Activated CD4-positive, alpha-beta memory T cell treated with anti-CD3 and anti-CD28 coated beads for 36 hours (primary cell): ENCODE measurements at places on chromosomes 4 and X. TPM values are rescaled to one million over a fixed set of nuclear protein-coding genes. Genes with fewer than 3 reads are reported as not detected.

FAM9C gene
- not detected for total RNA-seq

- no peak overlapping the region for H3K27ac ChIP-seq
- no peak for DNase-seq
- peaks cover 5% of the 10 kb centered on the region for H3K27me3 ChIP-seq
- no peaks in the 10 kb centered on the region for H3K4me1 ChIP-seq
Measured at GRCh38 chr4:80295826-80296225, 29.4 kb downstream of the FGF5 start.

DNA sequence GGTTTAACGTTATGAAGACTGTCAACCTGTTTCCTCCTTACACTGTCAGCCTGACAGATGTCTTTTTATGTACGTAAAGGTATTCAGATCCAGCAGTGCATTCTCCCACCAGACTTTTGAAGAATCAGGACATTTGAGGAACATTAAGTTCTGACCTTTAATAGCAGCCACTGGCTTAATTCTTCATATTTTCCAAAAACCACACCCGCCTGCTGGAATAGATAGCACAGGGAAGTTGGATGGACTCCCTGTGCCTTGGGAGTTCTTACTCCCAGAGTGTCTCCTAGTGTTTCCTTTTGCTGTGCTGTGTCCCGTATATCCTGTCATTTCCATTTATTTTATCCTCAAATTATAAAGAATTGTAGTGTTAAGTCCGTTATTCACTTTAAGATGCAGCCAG lies 94.5 kb downstream of the AFF1 start:
- H3K27ac ChIP-seq, result no peak overlapping the region
- peaks cover 29% of the 10 kb centered on the region for H3K4me1 ChIP-seq
- no peak for DNase-seq

KDR gene
- total RNA-seq, result not detected
